Stimulated activated CD8-positive, alpha-beta memory T cell treated with anti-CD3 and anti-CD28 coated beads, Interleukin-7, amount 100 ng/mL, for 4 hours (primary cell): ENCODE measurements at places on chromosomes 11 and 22.

DNA sequence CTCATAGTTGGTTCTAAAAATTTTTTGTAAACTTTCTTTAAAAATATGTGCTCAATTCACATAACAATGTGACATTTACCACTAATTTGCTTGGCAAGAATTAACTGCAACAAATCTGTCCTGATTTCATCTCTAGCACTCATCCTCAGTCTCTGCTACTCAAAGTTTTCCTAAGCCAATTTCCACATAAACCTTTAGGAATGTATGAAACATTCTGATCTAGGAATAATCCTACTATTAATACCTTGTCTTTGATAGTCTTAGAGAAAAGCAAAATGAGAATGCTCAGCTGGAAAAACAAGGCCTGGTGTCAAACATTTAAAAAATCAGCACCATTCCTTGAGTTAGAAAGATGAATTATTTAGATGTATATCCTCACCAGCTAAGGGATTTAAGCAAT, 114.3 kb downstream of the CD44 start:
- no peak for DNase-seq

DNA sequence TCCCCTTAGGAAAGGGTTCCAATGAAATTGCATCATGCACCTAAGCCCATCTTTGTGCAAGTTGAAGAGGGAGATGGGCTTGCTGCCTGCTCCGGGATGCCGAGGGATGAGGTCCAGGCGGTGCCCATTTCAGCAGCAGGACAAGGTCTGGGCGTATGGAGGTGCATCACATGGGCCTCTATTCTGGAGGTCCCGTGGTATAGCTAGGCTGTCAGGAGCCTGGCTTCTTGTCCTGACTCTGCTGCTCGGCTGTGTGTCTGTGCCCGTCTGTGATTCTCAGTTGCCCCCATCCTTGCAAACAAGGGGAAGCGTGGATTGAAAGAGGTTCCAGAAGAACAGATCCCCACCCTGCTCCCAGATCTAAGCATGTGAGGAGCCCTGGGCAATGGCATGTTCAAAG, 130.0 kb downstream of the OSBP2 start:
- DNase-seq, result no peak

DNA sequence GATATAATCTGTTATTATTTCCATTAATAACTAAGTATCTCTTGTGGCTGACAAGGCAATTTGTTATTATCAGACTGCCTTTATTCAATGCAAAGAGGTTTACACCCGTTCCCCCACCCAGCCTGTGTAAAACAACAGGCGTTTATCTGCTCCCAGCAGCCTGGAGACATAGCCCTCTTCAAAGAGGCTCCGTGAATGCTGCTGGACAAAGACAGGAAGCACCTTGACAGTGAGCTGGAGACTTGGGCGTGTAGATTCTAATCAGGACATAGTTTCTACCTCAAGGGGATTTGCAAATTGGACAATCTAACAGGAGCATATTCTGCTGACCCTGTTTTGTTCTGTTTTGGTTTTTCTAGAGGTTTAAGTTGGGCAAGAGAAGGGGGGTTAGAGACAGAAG, 733.0 kb upstream of the KIRREL3 start:
- no peak for DNase-seq

DNA sequence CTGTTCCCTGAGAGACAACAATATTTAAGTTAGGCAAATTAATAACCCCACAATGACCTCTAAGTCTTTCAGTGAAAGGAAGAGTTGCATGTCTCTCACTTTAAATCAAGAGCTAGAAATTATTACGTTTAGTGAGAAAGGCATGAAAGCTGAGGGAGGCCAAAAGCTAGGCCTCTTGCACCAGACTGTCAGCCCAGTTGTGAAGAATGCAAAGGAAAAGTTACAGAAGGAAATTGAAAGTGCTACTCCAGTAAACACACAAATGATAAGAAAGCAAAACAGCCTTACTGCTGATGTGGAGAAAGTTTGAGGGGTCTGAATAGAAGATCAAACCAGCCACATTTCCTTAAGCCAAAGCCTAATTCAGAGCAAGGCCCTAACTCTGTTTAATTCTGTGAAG, 45.0 kb downstream of the BBOX1 start:
- DNase-seq, result no peak

- no peak for DNase-seq
These were observed 42.7 kb downstream of the SGSM1 start for GRCh38 chr22:24848559-24849168.

GRCh38 chr11:129595038-129595962, 219.7 kb downstream of the BARX2 start:
- DNase-seq, result no peak

DNA sequence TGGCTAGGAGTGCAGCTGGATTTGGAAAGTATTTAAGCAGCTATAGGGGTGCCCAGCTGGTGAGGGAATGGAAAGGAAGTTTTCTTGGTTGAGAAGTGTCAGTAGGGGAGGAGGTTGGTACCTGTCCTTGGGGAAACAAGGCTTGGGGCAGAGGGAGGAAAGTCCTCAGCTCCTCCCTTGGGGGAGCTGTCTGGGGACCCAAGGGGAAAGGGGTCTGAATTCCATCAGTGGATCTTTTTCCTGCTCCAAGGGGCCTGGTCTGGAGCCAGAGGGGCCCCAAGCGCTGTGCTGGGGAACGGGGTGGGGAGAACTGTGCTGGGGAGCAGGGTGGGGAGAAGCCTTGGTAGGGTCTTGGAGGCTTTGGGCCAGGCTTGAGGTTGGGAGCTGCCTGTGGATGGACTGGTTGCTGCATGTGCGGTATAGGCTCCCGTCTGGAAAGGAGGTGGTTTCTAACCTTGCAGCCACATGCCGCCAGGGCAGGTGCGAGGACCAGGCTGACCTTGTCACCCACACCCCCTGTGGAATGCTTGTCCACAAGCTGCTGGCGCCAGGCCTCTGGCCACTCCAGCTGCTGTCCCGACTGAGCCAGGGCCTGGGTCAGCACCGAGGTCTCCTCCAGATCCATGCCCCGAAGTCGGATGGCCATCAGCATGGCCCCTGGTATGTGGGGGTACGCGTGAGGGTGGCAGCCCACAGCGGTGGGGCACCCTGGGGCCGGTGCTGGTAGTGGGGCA, 963 bp downstream of the TYMP start:
- no peak for DNase-seq

- DNase-seq, result no peak
These were observed 9.1 kb upstream of the TUB start for GRCh38 chr11:8071616-8072581.

GRCh38 chr11:18253233-18253632, 4.8 kb upstream of the SAA2 start:
- DNase-seq, result no peak

DNA sequence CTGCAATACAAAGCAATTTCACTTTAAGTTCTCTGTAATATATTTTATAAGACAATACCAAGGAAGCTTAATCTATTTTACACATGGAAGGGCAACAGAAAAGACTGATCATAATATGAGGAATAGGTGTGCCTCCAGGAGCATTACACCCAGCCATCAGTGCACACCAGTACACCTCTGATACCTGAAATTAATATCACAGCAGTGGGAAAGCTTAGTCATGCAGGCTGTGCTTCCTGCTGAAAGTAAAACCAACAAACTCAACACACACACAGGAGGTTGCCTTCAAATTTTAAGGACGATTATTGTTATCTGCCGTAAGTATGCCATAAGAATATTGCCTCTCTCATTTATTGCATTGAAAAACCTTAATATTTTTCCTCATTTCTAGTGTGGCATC, 1119.1 kb upstream of the TENM4 start:
- no peak for DNase-seq

GRCh38 chr22:25447067-25447685, 117.3 kb upstream of the GRK3 start:
- DNase-seq, result no peak

- no peak for DNase-seq
These were observed 36.4 kb downstream of the RAB30 start for GRCh38 chr11:83035070-83035854.

DNA sequence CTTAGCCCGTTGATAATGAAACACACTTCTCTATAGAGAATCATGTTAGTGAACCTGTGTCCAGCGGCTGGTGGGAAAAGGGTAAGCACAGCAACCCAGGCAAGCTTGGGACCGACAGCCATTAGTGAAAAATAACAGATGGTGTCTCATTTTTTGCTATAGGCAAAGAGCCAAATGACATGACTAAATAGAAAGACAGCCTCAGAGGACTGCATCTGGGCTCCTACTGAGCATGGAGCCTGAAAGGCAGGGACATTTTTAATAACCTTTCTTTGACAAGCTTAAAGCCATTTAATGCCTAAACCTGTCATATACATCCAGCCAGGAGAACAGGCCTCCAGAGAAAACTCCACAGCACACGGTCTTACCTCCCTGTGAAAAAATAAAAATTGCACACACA, 67.0 kb downstream of the FANCF start:
- no peak for DNase-seq

- no peak for DNase-seq
These were observed 119.1 kb upstream of the CD82 start for GRCh38 chr11:44446366-44446762.

- DNase-seq, result no peak
These were observed 22.3 kb downstream of the LAYN start for GRCh38 chr11:111562692-111563389.

DNA sequence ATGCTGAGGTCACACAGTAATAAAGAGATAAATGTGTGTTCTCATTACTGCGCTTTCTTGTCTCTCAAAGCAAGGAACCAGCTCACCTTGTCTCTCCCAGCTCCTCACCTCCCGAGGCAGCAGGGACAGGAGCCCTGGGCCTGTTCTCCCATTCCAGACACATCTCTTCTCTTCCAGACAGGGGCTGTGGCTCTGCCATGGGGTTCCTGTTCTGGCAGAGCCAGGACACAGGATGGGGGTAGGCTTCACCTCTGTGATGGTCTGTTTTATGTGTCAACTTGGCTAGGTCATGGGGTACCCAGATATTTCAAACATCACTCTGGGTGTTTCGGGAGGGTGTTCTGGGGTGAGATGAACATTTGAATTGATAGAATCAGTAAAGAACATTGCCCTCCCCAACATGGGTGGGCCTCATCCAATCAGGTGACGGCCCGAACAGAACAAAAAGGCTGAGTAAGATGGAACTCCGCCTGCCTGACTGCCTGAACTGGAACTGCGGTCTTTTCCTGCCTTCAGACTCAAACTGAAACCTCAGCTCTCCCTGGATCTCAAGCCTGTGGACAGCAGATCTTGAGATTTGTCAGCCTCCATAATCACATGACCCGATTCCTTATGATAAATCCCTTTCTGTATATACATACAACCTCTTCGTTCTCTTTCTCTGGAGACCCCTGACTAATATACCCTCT, 2.0 kb upstream of the VSIG10L2 start:
- no peak for DNase-seq

- DNase-seq, result peak; percentile 85
These were observed 638 bp upstream of the PITPNM1 start for GRCh38 chr11:67505605-67506396.

DNA sequence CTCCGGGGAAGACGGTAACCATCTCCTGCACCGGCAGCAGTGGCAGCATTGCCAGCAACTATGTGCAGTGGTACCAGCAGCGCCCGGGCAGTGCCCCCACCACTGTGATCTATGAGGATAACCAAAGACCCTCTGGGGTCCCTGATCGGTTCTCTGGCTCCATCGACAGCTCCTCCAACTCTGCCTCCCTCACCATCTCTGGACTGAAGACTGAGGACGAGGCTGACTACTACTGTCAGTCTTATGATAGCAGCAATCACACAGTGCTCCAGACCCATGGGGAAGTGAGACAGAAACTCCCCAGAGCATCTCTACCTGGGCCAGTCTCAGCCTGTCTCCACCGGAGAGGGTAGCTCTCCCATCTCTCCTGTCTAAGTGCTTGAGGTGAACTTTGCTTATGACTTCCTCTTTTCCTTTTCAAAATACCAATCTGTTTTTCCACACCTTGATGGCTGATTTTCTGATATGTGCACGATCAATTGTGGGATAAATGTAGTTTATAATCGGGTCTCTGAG, 48.5 kb upstream of the VPREB1 start:
- DNase-seq, result no peak

DNA sequence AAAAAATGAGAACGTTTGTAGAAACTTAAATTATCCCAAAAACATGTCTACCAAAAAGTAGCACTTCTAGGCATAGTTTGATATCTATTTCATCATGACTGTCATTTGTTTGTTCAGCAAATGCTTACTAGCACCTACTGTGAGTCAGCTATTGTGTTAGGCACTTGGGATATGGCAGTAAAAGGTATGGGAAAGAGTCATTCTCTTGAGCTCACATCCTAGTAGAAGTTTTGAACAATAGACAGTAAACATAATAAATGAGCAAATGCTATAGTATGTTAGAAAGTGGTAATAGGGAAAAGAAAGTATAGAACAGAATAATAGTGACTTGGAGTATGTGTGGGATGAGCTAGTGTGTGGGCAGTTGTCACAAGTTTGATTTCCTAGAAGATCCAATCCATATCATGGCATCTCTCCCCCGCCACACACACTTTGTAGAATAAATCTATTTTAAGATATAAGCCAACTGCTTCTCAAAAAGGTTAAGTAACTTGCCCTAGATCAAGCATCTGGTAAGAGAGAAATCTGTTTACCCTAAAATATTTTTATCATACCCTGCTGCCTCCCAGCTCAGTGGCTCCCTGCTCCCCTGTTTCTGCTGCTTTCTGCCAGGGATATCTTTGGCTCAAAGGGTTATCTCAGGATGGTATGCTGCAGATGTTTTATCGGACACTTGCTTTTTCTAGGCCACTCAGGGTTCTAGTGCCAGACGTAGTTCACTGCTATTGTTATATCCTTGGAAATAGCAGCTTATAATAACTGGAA, 129.7 kb downstream of the NCAM1 start:
- no peak for DNase-seq

DNA sequence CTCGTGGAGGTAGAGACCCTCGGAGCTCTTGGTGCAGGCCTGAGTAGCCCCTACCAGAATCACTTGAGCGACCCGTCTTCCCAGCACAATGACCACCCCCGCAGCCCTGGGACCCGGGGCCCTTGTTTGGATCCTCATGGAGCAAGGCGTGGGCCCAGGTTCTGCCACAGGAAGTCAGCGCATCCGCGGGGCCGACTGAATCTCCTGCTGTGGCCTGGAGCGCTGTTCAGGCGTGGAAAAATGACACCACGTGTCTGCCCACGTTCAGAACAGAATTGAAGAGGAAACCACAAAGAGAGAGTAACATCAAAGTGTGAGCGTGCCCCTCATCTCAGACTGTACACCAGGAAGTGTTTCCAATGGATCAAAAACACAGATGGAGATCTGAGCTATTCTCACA, 1479.2 kb downstream of the TBC1D22A start:
- peak; percentile 10 for DNase-seq

GRCh38 chr11:15212876-15213275, 98.2 kb downstream of the INSC start:
- DNase-seq, result no peak

DNA sequence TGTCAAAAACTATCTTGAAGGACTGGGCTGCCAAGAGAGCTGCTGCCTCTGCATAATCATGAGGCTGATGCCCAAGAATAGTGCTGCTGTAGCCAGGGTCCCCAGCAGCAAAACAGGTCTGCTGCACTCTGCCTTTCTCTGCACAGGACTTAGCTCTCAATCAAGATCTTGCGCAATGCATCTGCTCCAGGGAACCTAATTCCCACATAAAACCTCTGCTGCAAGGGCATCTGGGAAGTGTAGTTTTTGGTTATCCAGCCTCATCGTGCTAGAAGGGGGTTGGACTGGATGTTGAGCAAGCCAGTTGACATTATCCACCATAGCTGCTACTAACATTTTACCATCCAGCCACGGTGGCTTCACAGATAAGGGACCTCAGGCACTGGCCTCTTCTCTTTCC, 192.7 kb downstream of the C11orf91 start:
- no peak for DNase-seq

GRCh38 chr11:43908191-43908590, 27.6 kb downstream of the ALKBH3 start:
- DNase-seq, result no peak
